ENCODE measurements at places on chromosomes 12 and 14. TPM values are rescaled to one million over a fixed set of nuclear protein-coding genes. Genes with fewer than 3 reads are reported as not detected.

GRCh38 chr12:76940671-76941445 is 62.0 kb upstream of the CSRP2 start:
- DNase-seq, result no peak

The PUS1 gene
- 31.7 TPM for polyA plus RNA-seq

The DAO gene
- not detected for polyA plus RNA-seq

DNA sequence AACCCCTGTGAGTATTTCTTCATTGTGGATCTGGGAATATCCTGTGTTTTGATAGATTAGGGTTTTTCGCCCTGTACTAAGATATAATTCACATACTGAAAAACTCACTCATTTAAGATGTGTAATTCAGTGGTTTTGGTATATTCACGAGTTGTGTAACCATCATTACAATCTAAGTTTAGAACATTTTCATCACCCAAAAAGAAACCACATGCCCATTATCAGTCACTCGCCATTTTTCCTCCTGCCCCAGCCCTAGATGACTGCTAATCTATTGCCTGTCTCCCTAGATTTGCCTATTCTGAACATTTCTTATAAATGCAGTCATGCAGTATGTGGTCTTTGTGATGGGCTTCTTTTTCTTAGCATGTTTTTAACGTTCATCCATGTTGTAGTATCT is 67.9 kb upstream of the ATF1 start:
- DNase-seq, result no peak

The CLEC9A gene
- not detected for polyA plus RNA-seq

The SNAPC1 gene
- 2.7 TPM for polyA plus RNA-seq

The ANO2 gene
- polyA plus RNA-seq, result 2.2 TPM

The TAS2R50 gene
- polyA plus RNA-seq, result not detected

DNA sequence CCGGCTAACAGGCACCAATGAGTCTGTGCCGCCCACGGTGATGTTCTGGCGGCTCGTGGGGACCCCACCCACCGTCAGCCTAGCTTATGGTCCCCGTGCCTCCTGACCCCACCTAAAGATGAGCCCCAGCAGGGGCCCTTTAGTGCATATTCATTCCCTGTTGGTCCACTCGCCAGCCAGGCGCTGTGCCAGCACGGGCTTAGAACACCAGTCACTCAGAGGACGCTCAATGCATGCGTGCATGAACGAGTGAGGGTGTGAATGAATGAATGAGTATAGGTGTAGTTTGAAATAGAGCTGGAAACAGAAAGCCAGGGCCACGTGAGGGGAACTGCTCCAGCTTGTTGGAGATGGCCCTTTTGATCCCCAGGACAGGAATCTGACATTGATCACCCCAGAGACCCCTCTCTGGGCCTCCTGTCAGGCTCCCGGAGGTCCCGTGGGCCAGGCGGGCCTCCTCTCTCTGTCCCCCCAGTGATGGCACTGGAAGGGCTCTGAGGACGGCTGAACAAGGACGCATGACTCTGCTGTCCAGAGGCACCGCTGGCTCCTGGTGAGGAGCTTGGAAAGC is 193.9 kb upstream of the C14orf180 start:
- DNase-seq, result peak; percentile 39

The SLC17A8 gene
- not detected for polyA plus RNA-seq

- DNase-seq, result no peak
These were observed 12.5 kb upstream of the IRF2BPL start for GRCh38 chr14:77040741-77041653.

The OR6C65 gene
- polyA plus RNA-seq, result not detected

The LDHB gene
- polyA plus RNA-seq, result 108 TPM

DNA sequence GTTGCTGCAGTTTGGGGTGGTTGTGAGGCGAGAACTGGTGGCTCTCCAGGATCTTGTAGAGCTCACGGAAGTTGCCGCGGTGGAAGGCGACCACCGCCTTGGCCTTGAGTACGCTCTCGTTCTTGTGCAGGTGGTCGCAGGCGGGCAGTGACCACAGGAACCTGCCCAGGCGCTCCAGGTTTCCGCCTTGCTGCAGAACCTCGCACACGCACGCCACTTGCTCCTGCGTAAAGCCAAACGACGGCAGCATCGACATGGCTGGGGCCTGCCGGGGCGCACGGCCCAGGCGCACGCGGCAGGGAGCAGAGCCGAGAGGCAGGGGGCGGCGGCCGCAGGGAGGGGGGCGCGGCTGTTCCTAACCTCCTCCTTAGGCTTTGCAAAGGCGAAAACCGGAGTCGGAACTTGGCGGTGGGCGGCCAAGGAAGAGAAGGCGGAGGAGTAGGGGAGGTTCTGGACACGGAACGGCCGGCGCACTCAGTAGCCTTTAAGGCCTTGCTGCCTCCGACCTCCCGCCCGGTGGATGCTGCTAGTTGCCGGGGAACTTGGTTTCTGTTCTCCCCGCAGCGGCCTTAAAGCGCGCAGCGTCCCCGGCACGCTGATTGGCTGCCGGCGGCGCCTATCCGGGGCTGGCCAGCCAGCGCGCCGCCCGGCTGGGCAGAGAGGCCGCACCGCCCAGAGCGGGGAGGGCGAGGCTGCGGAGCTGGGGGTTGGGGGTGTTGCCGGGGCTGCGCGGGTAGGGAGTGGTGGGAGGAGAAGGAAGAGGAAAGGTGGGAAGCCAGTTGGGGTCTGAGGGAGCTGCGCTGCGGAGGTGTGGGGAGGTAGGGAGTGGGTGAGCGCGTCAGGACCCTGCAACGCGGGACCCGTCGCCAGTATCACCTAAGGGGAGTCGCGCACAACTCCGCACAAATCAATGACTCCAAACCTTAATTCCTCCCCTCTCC is at the start of gene SIX1:
TSS of gene SIX1 (minus strand) at position 544 of the 941 bp plus-strand sequence. CDS start at position 256, 288 bp downstream.
- DNase-seq, result peak; percentile 85

The BICDL1 gene
- 23.0 TPM for polyA plus RNA-seq

The DDX24 gene
- polyA plus RNA-seq, result 60.7 TPM

The INHBC gene
- polyA plus RNA-seq, result not detected

- DNase-seq, result no peak
These were observed 5.4 kb downstream of the KCNH5 start for GRCh38 chr14:63039866-63040265.

- DNase-seq, result no peak
These were observed 3.9 kb downstream of the CD63 start for GRCh38 chr12:55724940-55725309.

DNA sequence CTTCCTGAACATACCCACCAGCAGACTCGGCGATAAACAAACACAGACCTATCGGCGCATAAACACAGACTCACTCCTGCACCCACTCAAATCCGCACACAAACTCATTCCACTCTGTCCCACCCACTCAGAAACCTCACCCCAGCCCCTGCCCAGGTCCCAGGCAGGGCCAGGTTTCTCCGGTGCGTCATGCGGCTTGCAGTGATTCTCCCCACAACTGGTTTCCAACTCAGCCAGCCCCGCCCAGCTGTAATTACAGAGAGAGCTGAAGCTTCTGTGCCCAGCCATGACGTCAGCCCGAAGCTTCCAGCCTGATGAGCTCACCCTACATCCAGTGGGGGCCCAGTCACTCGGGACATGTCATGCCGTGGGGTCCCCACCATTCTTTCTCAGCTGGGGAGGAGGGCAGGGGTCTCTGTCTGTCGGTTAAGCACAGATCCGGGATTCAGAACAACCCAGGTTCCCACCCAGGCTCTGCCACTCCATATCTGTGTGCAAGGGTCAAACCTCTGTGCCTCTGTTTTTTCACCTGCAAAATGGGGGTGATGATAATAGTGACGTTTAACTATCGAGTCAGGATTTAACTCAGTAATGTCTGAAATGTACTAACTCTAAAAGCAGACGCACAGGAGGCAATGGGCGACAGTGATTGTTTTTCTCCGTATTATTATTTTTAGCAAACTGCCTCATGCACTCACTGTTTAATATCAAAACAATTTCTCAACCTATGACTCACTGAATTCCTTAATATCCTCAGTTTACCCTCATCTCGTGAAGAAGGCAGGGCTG is 2.3 kb upstream of the HSPB8 start:
- DNase-seq, result peak; percentile 45

DNA sequence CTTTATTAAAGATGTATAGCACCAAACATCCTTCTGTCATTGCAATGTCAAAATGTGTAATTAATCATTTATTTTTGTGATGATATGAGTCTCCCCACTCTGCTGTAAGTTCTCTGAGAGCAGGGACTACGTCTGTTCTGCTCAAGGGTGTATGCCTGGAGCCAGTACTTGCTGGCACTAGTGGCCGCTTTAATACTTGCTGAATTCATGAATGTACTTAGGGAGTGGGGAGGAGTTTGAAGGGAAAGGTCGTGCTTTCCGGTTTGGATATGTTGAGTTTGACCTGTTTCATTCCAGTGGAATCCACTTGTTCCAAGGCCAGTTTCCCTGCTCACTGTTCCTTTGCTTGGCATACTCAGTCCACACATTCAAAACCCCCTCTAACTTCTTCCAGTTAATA is 1.9 kb upstream of the DCAF5 start:
- DNase-seq, result peak; percentile 39

The OR6C2 gene
- polyA plus RNA-seq, result not detected

GRCh38 chr12:65427646-65428045 is 149.2 kb downstream of the MSRB3 start:
- no peak for DNase-seq

- DNase-seq, result no peak
These were observed 2.2 kb downstream of the CPSF6 start for GRCh38 chr12:69241438-69242092.

DNA sequence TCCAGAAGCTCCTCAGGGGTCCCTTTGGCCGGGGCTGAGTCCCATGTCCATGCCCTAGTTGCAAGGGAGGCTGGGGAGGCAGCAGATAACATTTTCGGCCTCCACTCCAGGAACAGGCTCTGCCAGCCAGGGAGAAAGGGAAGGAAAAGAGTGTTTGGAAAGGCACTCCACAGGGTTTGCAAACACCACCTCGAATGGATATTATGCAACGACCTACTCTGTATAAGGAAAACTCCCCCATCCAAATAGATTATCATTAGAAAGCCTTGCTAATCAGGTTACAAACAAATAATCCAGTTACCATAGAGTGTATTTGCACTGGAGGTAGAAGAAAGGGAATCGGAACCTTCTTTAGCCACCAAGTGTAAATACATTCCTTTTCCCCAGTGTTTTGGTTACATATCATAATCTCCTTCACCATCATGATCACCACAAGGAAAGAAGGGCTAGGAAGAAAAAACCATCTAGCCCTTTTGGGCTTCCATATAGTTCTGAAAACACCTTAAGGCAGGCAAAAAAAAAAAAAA is 40.4 kb downstream of the TMCC3 start:
- no peak for DNase-seq

- no peak for DNase-seq
These were observed 805 bp upstream of the CRACR2A start for GRCh38 chr12:3753544-3754284.

- no peak for DNase-seq
These were observed 62.0 kb upstream of the LMNTD1 start for GRCh38 chr12:25615119-25615518.

DNA sequence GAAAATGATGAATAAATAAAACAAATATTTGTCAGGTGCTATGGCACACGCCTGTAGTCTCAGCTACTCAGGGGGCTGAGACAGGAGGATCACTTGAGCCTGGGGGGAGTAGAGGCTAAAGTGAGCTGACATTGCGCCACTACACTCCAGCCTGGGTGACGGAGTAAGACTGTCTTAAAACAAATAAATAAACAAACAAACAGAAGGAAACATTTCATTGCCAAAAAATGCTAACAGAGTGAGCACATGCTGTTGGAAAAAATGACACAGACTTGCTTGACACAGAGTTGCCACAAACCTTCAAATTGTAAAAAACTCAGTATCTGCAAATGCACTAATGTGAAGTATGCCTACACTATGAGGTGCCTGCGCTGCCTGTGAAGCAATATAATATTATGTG is 50.8 kb upstream of the AP4S1 start:
- no peak for DNase-seq

The FOXN3 gene
- polyA plus RNA-seq, result 8.8 TPM

The FGF6 gene
- polyA plus RNA-seq, result not detected

- DNase-seq, result no peak
These were observed 258.2 kb downstream of the VRK1 start for GRCh38 chr14:97055355-97055754.

- no peak for DNase-seq
These were observed 13.8 kb downstream of the KITLG start for GRCh38 chr12:88566430-88566829.

DNA sequence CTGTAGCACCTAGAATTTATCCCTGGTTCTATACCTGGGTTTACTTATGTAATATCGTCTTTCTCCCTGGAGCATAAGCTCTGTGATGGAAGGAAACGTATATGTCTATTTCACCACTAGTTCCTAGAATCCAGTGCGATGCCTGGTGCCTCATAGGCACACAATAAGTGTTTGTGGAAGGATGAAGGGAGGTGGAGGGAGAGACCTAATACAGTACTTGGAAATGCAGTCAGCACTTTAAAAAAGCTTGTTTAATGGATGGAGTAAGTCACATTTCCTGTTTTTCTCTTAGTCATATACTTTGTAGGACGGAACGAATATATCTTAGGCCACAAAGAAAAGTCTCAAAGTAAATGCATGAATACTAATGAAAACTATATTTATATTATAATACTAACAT is 186.5 kb upstream of the HMGA2 start:
- DNase-seq, result no peak
